ENCODE measurements at places on chromosomes 4 and X.

- no peak for DNase-seq
Observed at GRCh38 chr4:99352602-99353537, at the start of gene ADH1C. Gene ADH1C (minus strand): TSS chr4:99352746. CDS start chr4:99352675, 71 bp downstream.

- no peak for DNase-seq
Observed at GRCh38 chrX:13565511-13565910, 3.9 kb upstream of the EGFL6 start.

DNA sequence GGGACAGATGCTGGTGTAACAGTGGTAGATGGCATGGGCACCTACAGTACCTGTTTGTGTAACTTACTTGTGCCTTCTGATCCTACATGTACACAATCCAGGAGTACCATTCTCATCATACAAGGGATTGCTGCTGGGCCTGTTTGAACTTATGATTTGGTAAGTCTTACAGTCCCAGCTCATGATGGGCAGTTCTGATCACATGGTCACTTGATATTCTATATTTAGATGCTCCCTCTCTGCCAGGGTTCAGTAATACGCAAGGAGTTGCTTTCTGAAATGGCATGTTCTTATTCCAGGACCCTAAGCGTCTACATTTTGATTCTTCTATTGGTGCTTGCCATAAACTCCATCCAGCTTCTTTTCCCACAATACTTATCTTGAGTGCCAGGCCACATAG, 54.4 kb upstream of the ATP6AP2 start:
- no peak for DNase-seq

GRCh38 chr4:167233685-167234315, 494 bp downstream of the SPOCK3 start:
- DNase-seq, result no peak

GRCh38 chr4:140071806-140072205, 82.2 kb downstream of the MAML3 start:
- no peak for DNase-seq

- DNase-seq, result no peak
Observed at GRCh38 chr4:39285853-39286252, 80.3 kb downstream of the RFC1 start.

GRCh38 chr4:51999250-51999649, 20.9 kb downstream of the LRRC66 start:
- DNase-seq, result no peak

- DNase-seq, result no peak
Observed at GRCh38 chrX:152276277-152276676, 137.9 kb upstream of the MAGEA10 start.

- DNase-seq, result no peak
Observed at GRCh38 chr4:122701965-122702364, 30.5 kb upstream of the BBS12 start.

DNA sequence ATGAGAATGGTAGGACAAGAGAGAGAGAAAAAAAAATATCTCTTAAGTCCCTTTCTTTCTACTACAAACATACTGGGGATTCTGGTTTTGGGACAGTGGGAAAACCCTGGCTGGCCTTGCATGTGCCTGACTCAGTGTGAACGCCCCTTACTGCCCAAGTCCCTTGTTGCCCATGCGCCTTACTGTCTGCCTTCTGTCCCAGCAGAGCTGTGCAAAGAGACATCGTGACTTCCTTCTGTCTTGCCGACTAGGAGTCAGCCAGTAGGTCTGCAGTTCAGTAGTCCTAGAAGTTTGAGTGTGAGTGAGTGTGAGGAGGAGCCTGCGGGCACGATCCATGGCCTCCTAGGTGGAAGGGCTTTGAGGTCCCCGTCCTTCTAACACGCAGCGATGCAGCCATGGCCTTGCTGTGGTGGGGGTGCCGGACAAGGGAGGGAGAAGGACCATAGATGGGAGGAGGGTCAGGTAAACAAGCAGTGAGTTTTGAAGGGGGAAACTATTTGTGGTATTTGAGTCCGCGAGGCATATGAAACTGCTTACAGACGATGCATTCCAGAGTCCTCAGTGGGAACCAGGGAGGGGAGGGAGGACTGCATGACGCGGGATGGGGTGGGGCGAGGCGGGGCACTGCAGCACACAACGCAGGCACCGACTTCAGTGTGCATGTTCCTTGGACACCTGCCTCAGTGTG, at the start of gene XAGE2:
XAGE2 (plus strand) TSS at position 654 of the 688 bp plus-strand sequence. CDS start 994 bp downstream, outside the sequence.
- no peak for DNase-seq

GRCh38 chr4:122749704-122750454, 17.4 kb downstream of the BBS12 start:
- no peak for DNase-seq

GRCh38 chr4:1808396-1808795, 15.3 kb downstream of the FGFR3 start:
- DNase-seq, result no peak

- no peak for DNase-seq
Observed at GRCh38 chr4:19327364-19327763, 924.3 kb upstream of the SLIT2 start.

- no peak for DNase-seq
Observed at GRCh38 chr4:26900765-26901164, 40.1 kb downstream of the STIM2 start.

DNA sequence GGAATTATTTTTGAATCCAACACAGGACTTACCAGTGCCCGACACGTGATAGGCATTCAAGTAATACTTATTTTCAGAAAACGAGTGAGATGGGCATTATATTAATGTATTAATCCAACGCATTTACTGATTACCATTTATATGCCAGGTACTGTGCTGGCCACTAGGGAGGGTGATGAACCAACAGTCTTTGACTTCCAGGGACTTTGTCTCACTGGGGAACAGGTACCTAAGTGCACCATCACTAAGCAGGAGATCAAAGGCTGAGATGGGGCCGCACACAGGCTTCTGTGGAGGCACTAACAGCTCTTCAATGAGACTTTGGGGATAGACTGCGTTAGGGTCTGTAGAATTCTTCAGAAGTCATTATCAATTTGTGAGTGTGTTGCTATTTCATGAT, 5.7 kb upstream of the TADA2B start:
- no peak for DNase-seq

- no peak for DNase-seq
Observed at GRCh38 chr4:123748806-123749205, 352.2 kb downstream of the SPRY1 start.

DNA sequence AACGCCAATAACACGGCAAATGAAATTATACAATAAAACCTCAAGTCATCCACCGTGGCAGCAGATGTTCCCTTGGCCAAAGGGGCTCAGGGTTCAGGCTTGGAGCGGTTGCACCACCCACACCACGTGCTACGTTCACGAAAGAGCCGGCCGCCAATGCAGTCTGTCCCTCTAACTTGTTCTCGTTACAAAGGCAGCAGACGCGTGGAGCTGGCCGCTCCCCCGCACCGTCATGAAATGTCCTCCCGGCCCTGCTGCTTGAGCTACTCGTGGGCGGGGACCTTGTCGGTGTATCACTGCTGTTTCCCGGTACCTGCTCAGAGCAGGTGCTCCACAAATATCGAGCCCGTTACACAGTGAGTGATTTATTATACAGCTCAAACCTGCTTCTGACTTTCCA, 36.4 kb upstream of the MAN2B2 start:
- no peak for DNase-seq

- no peak for DNase-seq
Observed at GRCh38 chr4:37535872-37536271, 150.3 kb downstream of the RELL1 start.

DNA sequence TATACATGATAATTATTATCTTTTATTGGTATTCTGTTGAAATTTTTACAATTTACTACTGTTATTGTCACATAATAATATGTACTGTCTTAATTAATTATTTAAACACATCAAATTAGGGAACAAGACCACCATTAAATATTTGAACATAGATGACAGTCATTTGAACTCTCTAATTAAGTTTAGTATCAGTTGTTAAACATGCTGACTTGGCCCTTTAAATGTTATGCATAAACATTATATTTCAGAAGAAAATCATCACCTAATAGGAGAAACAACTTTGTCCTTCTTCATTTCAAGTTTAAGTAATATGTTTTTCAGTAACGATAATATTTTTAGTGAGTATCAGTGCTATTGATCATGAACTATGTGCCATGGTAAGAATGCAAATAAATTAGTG, 623.5 kb upstream of the GNPDA2 start:
- DNase-seq, result no peak

- DNase-seq, result no peak
Observed at GRCh38 chrX:132292793-132293192, 73.5 kb upstream of the RAP2C start.

GRCh38 chr4:5366421-5366820, 315.1 kb downstream of the STK32B start:
- no peak for DNase-seq

Data from cortex of kidney (tissue), 1 donor.